GM19239 (cell line): ENCODE measurements at places on chromosomes 12 and 14.

DNA sequence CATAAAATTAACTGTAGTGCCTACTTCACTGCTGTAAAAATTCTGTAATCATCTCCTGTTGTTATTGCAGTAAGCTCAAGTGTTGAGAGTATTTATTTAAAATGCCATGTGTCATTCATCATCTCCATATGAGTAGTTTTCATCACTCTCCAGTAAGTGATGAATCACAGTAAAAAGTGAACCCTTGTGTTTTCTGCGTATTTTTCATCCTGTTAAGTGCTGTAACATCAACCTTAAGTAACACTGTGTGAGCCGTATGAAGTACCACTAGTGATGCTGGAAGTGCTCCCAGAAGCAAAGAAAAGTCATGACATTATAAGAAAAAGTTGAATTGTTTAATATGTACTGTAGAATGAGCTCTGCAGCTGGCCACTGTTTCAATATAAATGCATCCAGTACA lies 55.4 kb downstream of the SLCO1B3 start:
- DNase-seq, result no peak

DNA sequence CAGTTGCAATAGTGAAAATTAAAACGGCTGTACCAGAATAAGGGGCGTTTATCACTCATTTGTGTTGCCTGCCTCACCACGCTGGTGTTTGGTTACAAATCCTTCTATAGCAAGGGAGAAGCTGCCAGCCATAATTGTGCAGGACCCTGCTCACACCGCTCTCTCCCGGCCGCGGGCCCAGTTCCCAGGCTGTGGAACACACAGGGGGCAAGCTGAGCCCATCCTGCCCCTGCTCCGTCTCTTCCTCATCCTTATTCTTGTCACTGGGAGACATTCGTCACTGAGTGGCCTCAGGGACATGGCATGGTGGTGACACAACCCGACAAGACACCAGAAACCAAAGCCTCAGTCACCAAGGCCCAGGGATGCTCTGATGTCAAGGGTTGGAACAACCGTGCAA lies 116.3 kb upstream of the FKBP4 start:
- DNase-seq, result no peak

DNA sequence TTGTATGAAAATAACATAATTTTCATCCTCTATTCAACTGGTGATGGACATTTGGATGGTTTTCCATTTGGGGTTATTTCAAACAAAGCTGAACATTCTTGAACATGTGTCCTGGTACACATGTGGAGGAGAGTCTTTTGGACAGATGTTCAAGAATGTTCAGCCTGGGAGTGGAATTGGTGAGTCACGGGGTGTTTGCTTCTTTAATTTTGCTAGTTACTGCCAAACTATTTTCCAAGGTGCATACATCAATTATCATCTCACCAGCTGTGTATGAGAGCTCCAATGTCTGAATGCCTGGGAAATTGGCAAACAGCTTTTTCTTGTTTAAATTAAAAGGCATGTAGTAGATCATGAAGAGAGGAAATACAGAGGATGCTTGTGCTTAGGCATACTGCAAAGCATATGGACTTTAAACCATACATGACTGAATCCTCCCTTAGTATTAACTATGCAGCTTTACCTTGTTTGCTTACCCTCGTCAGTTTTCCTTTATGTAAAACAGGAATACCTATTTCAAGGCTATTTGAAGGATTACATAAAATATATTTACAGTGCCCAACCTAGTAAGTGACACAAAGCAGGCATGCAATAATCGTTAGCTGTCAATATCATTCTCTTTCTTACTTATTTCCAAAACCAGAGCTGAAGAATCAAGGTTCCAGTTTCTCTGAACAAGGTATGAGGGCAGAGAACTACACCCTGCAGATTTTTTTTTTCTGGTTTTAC lies 152.1 kb downstream of the ITPR2 start:
- DNase-seq, result no peak

DNA sequence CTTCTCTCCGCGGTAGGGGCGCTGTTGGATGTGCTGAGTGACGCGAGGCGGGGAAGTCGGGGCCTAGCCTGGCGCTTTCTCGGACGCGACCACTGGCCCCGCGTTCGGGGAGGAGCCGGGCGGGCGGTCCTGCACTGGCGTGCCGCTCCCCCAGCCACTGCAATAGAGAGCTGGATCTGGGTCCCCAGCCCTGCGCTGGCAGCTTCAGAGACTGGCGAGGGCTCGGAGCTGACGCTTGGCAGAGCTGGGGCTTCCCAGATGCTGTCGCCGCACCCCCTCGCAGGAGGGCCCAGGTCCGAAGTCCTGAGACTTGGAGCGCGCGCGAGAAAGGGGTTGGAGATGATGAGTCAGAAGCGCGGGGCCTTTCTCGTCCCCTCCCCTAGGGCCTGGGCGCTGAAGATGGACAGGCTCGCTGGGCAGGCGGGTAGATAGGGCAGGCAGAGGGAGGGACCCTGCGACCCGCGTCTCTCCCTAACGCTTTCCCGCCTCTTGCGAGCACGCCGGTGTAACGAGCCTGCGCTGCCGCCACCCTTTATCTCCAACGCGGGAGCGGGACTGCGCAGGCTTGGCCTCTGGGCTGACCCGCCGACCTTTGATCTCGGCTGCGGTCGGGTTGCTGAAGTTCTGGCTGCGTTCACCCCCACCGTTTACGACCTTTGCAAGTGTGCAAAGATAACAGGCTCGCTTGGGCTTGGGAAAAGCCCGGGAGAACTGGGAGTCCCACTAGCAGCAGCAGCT lies 3.0 kb downstream of the TMEM253 start:
- DNase-seq, result peak; percentile 96

DNA sequence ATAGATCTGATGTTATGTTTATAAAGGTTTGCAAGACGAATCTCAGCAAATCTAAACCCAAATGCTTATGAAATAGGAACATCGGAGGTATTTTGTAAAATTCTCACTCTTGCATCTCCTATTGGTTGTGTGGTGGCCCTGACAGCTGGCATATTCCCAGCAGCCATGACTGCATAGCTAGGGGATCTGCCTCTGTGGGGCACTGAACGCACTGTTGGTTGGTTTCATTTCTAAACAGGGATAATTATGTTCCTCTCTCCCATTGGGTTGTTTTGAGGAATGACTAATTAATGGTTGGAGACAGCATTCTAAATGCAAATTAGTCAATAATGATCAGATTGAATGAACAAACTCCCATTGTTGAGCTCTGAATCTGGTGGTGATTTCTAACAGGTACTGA lies 2.7 kb upstream of the BEST3 start:
- DNase-seq, result no peak

DNA sequence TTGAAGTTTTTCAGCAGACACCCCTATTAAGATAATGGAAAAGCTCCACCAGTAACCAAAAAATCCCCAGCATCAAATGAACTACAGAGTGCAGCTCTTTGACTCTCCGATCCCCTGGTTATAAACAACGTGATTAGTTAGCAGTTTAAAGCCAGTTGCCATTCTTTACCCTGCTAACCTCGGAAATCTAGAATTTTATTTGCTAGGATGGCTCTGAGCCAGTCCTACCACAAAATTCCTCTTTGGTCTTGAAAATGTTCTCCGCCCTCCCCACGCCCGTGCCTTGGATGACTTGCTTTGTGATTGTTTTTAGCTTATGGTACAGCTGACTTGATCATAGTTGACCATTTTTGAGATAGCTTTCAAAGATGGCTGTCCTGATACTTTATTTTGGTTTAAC lies 1.2 kb downstream of the KLHDC2 start:
- no peak for DNase-seq

DNA sequence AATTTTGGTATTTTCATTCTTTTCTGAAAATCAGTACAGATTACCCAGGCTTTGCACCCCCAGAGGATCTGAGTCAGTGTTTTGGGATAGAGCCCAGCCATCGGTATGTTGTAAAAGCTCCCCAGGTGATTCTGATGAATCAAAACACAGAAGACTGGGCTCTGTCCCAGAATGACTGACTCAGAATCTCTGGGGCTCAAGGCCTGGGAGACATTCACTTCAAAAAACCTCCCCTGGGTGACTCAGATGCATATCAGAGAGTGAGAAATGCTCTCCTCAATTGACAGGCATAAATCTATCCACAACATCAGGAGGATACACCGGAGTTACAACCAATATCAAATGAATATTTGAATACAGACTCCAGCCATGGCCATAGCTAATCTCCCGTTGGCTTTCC lies 32.6 kb downstream of the SLC35F4 start:
- DNase-seq, result no peak

DNA sequence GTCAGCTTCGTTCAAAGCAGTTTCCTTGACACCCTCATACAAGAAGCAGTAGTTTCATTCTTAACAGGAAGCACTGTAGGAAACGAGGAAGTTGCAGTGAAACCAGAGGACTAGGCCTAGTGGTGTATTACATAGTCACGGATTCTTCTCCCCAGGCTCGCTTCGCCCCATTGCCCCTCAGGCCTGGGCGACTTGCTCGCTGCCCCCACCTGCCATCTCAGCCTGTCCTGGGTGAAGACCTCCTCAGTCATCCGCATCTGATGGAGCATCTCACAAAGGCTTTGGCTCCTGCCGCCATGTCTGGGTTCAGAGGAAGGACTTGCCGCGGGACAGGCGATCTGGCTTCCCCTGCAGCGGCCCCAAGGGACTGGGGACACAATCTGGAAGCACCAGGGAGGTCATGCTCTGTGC lies 93.5 kb downstream of the LMNTD1 start:
- DNase-seq, result peak; percentile 40

GRCh38 chr12:76560086-76560491 lies 518 bp upstream of the OSBPL8 start:
- DNase-seq, result no peak

DNA sequence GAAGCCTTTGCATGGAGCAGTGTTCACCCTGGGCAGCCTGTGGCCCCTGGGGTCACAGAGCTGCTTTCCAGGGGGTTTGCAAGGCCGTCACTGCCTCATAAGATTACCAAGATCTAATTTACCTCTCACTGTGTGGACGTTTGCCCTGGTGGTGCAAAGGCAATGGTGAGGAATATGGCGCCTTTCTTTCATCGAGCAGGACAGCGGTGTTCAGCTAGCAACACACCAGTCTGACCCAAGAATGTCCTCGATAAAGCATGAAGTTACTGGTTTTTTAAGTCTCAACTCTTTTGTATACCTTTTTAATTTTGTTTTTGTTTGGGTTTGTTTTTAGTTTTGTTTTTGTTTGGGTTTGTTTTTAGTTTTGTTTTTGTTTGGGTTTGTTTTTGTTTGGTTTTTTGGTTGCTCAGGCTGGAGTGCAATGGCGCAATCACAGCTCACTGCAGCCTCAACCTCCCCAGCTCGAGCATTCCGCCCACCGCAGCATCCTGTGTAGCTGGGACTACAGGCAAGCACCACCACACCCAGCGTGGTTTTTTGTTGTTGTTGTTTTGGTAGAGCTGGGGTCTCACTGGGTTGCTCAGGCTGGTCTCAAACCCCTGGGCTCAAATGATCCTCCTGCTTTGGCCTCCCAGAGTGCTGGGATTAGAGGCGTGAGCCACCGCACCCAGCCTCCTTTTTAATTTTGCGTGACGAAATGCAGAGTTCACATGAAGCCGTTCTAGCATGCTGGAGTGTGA lies 57.9 kb downstream of the PPP2R5C start:
- DNase-seq, result no peak
